ENCODE measurements at places on chromosomes 3 and 15. TPM values are rescaled to one million over a fixed set of nuclear protein-coding genes. Genes with fewer than 3 reads are reported as not detected.
A peak's percentile ranks its signal among the peaks of the same experiment; 100 is the strongest.

Gene ADGRG7
- not detected for total RNA-seq

DNA sequence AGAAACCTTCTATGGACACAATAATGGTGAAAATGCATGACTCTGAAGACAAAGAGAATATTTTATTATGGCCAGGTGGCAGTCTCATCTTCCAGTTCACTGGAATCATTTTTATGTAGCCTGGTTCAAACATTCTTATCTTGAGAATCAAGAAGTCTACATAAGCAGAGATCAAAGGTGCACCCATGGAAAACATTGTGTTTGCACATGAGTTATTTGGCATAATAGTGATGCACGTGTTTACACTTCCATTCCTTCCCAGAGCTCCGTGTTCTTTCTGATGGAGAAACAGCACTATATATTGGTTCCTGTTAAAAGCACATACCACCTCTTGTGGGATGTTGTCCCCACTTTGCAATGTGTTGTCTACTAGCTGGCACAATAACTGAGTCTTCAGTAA is 572.2 kb downstream of the GRM7 start:
- no peaks in the 10 kb centered on the region for H3K4me1 ChIP-seq
- no peak overlapping the region for H3K4me3 ChIP-seq
- H3K27ac ChIP-seq, result no peak overlapping the region
- no peaks in the 10 kb centered on the region for H3K27me3 ChIP-seq
- no peak for DNase-seq

Gene BUB1B
- 3.2 TPM for total RNA-seq

- H3K4me3 ChIP-seq, result no peak within 1 kb of the TSS
- no peaks in the 10 kb centered on the region for H3K27me3 ChIP-seq
- no peak for DNase-seq
- no peaks in the 10 kb centered on the region for H3K36me3 ChIP-seq
- H3K27ac ChIP-seq, result no peak within 1 kb of the TSS
- H3K4me1 ChIP-seq, result no peaks in the 10 kb centered on the region
Measured at GRCh38 chr15:76011627-76012551, at the start of gene NRG4. Gene NRG4 (minus strand): TSS chr15:76012424. CDS start chr15:76011230, 1,194 bp downstream.

Gene CHAC1
- 70.8 TPM for total RNA-seq

Gene ZCWPW2
- total RNA-seq, result 1.0 TPM

Gene AAGAB
- 46.0 TPM for total RNA-seq

DNA sequence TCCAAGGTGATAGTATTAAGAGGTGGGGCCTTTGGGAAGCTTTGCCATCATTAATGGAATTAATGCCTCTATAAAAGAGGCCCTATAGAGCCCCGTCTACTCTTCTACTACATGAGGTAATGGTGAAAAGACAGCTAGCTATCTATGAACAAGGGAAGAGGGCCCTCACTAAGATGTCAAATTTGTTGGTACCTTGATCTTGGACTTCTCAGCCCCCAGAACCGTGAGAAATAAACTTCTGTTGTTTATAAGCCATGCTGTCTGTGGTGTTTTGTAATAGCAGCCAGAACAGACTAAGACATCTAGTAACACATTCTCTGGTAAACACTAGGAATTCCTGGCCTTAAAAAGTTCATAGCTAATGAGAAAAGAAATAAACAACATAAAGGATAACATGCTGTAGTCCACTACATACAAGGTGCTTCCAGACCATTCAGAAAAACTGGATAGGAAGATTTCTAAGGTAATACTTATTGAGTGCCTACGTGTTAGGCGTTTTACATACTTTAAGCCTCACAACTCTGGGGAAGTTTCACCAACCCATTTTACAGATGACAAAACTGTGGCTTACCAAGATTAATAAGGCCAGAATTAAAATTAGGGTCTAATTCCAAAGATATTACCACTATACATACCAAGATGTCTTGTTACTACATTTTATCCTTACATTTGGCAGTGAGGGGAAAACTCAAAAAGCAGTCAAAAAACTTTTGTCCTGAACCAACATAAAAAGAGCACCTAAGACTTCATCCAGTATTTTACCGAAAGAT is 3.2 kb downstream of the UBE3A start:
- no peak for DNase-seq
- no peak overlapping the region for H3K4me3 ChIP-seq
- no peak overlapping the region for H3K27ac ChIP-seq
- peaks cover 7% of the 10 kb centered on the region for H3K4me1 ChIP-seq

Gene DNAH1
- 2.3 TPM for total RNA-seq

DNA sequence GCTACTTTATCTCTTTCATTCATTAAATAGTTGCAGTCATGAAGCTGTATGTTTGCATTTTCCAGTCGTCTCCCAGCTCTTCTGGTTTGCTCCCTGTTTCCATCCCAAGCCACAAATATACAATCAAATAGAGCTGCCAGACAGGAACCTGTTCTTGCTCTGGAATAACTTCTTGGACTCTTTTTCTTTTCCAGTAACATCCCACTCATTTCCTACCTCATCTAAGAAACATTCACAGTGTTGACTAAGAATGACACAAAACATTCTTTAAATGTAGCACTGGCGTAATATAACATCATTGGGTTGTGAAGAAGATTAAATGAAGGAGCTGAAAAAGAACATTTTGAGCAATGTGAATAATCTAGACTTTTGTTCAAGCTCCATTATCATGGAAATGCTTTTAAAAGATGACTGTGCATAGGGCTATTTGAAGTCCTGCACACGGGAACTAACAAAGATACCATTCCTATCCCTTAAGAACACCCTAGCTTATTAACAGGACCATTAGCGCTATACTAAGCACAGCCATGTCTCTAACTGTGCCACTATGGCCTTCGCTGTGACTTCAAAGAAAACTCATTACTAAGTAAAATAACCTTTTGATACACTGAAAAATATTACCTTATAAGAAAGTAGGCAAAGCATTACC is 574.0 kb downstream of the NAALADL2 start:
- DNase-seq, result peak; percentile 96
- H3K36me3 ChIP-seq, result no peaks in the 10 kb centered on the region
- H3K27ac ChIP-seq, result peak overlapping the region; percentile 92
- H3K27me3 ChIP-seq, result no peaks in the 10 kb centered on the region

DNA sequence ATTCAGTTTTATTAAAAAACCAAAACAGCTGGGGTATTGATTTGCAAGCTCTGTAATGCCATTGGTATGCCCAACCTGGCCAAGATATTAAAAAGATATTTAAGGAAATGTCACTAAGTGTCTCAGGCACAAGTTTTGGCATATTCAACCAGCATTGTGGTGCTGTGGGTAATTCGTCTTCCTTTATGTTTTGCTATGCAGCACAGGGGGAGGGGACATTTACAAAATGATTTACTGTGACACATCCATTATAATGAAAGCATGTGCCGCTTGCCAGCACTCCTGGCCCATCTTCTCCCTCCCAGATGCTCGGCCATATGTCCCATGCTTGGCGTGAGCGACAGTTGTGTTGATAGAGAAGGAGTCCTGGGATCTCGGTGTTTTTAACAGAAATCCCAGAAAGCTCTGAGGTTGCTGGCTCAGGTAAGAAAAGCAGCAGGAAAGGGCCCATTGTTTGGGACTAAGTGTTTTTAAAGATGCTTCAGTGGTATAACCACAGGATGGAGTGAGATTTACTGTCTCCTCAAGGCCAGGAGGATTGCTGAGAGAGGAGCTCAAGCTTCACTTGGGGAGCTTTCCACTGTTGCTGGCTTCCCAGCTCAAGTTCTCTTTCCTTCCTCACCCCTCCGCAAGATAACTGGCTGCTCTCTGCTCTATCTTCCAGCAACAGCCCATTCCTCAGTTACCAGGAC is 158.2 kb upstream of the TSC22D2 start:
- no peaks in the 10 kb centered on the region for H3K27me3 ChIP-seq
- no peak overlapping the region for H3K27ac ChIP-seq
- DNase-seq, result peak; percentile 45
- H3K4me3 ChIP-seq, result no peak overlapping the region
- peaks cover 38% of the 10 kb centered on the region for H3K4me1 ChIP-seq

- peaks cover 6% of the 10 kb centered on the region for H3K4me1 ChIP-seq
- no peak overlapping the region for H3K27ac ChIP-seq
- no peak overlapping the region for H3K4me3 ChIP-seq
- no peaks in the 10 kb centered on the region for H3K27me3 ChIP-seq
Measured at GRCh38 chr3:4735243-4735642, 242.1 kb downstream of the ITPR1 start.

- no peaks in the 10 kb centered on the region for H3K27me3 ChIP-seq
- H3K36me3 ChIP-seq, result no peaks in the 10 kb centered on the region
- no peak overlapping the region for H3K27ac ChIP-seq
- no peak for DNase-seq
- no peak overlapping the region for H3K4me3 ChIP-seq
- peaks cover 9% of the 10 kb centered on the region for H3K4me1 ChIP-seq
Measured at GRCh38 chr15:52438047-52438446, 90.6 kb downstream of the MYO5A start.

- no peak overlapping the region for H3K27ac ChIP-seq
- no peaks in the 10 kb centered on the region for H3K4me1 ChIP-seq
- DNase-seq, result no peak
- no peaks in the 10 kb centered on the region for H3K36me3 ChIP-seq
- H3K4me3 ChIP-seq, result no peak overlapping the region
Measured at GRCh38 chr3:62835554-62836236, 39.5 kb downstream of the CADPS start.

- peaks cover 12% of the 10 kb centered on the region for H3K27me3 ChIP-seq
- no peak overlapping the region for H3K27ac ChIP-seq
- H3K4me3 ChIP-seq, result peak overlapping the region; percentile 15
Measured at GRCh38 chr15:70100474-70101341, 3.0 kb upstream of the TLE3 start.

DNA sequence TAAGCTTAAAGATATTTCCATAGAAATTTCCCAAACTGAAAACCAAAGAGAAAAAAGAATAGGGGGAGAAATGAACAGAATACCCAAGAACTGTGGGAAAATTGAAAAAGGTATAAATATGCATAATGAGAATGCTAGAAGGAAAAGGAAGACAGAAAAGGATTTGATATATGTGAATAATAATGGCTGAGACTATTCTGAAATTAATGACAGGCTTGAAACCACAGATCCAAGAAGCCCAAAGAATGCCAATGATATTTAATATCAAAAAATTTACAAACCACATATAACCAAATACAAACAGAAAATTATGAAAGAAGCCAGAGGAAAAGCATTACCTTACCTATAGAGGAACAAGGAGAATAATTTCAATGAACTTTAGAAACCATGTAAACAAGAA is 153.0 kb downstream of the ANXA2 start:
- no peak overlapping the region for H3K4me3 ChIP-seq
- no peaks in the 10 kb centered on the region for H3K27me3 ChIP-seq
- DNase-seq, result no peak

DNA sequence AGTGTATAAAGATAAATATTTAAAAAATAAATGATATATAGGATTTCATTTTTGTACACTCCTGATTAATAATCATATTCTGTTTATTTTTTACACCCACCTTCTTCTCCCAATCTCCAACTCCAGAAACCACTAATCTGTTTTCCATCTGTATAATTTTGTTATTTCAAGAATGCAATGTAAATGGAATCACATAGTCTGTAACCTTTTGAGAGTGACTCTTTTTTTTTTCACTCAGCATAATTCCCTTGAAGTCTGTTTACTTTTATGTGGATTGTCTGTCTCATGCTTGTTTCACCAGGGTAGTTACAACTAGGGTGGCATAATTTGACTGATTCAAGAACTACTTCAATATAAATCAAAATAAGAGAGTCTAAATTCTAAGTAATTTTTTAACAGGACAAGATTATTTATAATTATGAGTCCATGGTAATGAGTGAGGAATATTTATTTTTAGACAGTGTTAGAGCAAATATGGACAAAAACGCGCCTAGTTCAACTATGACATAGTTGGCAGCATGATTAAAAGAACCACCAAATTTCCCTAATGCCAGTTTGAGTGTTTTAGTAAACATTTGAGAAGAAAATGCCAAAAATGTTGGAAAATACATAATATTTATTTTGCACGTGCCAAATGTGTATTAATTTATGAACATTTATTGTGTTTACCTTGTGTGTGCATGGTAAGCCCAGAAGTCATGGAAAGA is 19.4 kb upstream of the MFSD1 start:
- no peaks in the 10 kb centered on the region for H3K36me3 ChIP-seq
- H3K4me1 ChIP-seq, result no peaks in the 10 kb centered on the region
- no peak for DNase-seq
- H3K27ac ChIP-seq, result no peak overlapping the region

GRCh38 chr3:171307046-171307585 is 153.1 kb downstream of the TNIK start:
- peak overlapping the region; percentile 70 for H3K27ac ChIP-seq
- no peak for DNase-seq
- H3K4me1 ChIP-seq, result peaks cover 16% of the 10 kb centered on the region
- H3K36me3 ChIP-seq, result no peaks in the 10 kb centered on the region

Gene ZNF80
- not detected for total RNA-seq

Gene TBC1D21
- not detected for total RNA-seq

GRCh38 chr3:145899241-145899640 is 261.7 kb downstream of the PLOD2 start:
- no peaks in the 10 kb centered on the region for H3K27me3 ChIP-seq
- H3K4me1 ChIP-seq, result no peaks in the 10 kb centered on the region
- H3K36me3 ChIP-seq, result no peaks in the 10 kb centered on the region

- H3K4me3 ChIP-seq, result no peak overlapping the region
- H3K27me3 ChIP-seq, result no peaks in the 10 kb centered on the region
- no peaks in the 10 kb centered on the region for H3K4me1 ChIP-seq
- H3K27ac ChIP-seq, result no peak overlapping the region
Measured at GRCh38 chr15:41695750-41696436, 35.7 kb downstream of the MGA start.

Gene SCN11A
- total RNA-seq, result 0.20 TPM

Gene ARID3B
- total RNA-seq, result 18.5 TPM
